Esophagus muscularis mucosa (tissue), 4 donors: ENCODE measurements at places on chromosomes 4 and X.

- no peak for DNase-seq
Measured at GRCh38 chrX:13077168-13077567, 32.7 kb upstream of the FAM9C start.

DNA sequence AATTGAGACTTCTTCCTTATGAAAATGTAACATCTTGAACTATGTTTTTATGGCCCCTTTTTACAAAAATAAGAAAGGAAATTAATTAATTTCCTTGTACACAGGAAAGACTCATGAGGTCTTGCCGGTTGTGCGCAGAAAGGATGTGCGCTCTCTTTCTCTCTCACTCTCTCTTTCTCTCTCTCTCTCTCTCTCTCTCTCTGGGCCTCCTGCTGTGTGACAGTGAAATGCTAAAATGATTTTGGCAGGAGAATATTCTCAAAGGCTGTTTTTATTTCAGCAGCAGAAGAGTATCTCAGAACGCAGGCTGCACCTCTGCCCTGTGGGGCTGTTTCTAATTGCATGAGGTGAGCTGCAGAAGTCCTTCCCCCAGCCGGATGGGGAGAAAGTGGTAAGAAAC, 349.0 kb downstream of the MID1IP1 start:
- DNase-seq, result no peak

- DNase-seq, result no peak
Measured at GRCh38 chr4:79294064-79294463, 31.8 kb downstream of the NAA11 start.

DNA sequence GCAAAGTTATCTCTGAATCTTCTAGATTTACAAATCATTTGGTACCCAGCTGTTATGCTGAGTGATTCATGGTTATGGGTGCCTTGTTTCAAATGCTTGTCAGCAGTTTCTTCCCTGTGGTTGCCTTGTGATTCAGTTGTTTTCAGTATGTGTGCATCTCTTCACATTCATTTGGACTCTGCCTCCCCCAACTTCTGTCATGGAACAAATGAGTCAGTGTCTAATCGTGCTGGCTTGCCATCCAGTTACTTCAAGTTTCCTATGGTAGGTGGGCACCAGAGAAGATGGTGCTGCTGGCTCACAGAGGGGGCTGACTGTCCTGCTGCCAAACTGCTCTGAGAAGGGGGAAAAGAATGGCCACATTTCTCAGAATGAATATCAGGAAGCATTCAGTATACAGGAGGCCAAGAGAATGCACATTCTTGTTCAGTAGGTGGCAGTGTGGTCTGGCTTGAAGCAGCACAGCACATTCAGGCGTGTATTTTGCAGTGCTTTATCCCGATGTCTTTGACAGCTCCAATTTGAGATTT, 260.9 kb downstream of the GLUD2 start:
- DNase-seq, result no peak

DNA sequence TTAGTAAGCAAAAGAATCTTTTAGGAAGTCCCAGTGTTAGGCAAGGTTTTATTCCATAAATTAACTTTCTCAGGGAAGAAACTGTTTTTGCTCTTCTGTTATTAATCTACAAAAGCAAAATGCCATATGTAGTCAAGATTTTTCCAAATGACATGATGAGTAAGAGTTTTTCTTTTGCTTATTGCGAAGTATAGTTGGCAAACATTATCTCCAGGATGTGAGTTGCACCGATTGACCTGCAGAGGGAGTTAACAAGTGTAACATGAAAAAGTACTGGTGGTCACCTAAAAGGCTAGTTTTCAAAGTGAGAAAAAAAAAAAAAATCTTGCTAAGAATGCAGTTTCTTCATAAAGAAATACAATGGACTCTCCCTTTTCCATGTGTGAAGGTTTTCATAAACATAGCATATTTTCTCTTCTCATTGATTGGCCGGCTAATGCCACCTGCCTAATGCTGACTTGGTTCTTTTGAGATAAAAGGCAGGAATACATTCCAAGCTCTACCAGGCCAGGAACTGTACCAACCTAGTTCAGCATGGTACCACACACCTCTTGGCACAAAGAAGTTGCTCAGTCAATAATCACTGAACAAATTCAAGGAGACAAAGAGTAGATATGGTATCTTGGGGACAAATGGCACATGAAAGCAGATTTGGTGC, 100.2 kb downstream of the LNX1 start:
- no peak for DNase-seq

DNA sequence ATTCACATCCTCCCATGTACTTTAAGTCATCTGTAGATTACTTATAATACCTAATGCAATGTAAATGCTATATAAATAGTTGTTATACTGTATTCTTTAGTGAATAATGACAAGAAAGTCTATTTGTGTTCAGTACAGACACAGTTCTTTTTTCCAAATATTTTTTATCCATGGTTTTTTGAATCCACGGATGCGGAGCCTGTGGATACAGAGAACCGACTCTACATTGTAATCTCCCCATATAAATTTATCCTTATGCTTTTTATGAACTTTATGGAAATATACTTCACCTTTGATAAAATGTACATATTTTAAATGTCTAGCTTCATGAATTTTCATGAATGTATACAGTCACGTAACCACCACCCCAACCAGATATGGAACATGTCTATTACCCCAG, 88.2 kb downstream of the DOCK11 start:
- no peak for DNase-seq

- DNase-seq, result no peak
Measured at GRCh38 chr4:141900856-141901255, 264.5 kb downstream of the IL15 start.

- no peak for DNase-seq
Measured at GRCh38 chr4:76747563-76747962, 150.4 kb downstream of the SOWAHB start.

DNA sequence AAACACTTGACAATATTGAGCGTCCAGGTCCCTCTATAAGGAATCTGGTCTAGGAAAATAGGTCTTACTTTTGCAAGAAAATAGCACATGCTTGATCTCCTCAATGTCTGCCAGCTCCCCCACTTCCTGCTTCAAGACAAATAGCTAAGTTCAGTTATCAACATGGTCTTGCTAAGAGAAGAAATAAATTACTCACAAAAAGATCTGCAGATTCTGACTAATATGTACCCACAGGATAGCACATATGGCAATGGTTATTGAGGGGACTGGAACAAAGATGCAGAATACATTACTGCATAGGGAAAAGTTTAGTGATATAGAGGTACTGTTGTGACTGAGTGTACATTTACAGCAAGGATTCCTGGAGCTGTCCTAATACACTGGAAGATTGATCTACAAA, 457.5 kb upstream of the GRID2 start:
- DNase-seq, result no peak

DNA sequence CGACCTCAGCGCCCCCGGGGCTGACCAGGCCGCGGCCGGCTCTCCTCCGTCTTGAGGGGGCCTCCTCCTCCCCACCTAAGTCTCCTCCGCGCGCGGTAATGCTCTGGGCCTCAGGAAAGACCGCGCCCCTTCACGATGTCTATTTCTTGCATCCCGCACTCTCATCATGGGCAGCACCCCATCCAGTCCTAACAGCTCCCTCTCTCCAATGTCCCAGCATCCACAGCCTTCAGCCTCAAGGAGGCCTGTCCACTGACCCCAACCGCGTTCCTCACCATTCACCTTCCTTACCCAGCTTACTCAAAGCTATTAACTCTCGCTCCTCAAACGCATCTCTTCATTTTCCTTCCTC, 77.5 kb downstream of the MAGED4 start:
- DNase-seq, result no peak

DNA sequence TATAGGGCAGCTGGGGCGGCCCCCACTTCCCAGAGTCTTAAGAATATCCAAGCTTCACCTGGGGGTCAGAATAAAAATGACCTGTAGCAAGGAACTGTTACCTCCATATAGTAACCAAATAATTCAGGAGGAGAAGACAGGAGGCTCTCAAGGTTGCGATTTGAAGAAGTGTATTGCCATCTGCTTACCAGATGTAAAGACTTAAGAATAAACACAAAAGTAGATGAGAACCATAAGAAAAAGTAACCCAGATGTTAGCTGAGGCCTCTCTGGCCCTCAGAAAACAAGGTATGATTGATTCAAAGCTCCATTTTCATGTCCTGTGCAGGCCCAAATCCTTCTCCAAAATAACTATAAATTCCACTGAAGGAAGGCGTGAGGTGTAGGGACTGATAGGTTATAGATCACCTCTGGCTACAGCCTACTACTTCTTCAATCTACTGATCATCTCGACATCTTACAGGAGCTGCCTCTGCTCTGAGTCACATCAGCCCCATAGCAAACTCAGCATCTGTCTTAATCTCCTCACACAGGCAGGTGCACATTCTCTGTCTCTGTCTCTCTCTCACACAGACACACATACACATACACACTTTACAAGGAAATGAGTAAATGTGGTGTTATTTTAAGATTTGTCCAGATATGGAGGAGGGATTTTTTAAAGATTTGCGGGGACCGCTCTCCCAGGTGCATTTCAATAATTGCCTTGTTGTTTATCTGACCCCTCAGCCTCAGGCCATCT, 193.9 kb upstream of the EDNRA start:
- DNase-seq, result no peak

DNA sequence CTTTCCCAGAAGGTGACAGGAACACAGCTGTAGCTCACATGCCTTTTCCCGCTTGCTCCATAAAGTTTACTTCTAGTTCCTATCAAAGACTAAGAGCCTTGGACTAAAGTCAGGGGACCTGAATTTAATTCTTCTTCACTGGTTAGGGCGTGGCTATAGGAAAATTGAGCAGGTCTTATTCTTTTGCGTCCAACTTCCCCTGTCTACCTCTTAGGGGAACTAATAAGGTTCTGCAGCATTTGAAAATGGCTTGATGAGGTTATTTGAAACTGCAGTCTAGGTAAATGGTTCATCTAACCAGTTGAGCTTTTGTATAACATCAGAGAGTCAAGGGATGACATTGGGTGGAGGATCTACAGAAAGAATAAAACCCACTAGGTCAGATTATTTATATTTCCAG, 2.6 kb downstream of the ARHGAP10 start:
- DNase-seq, result no peak

DNA sequence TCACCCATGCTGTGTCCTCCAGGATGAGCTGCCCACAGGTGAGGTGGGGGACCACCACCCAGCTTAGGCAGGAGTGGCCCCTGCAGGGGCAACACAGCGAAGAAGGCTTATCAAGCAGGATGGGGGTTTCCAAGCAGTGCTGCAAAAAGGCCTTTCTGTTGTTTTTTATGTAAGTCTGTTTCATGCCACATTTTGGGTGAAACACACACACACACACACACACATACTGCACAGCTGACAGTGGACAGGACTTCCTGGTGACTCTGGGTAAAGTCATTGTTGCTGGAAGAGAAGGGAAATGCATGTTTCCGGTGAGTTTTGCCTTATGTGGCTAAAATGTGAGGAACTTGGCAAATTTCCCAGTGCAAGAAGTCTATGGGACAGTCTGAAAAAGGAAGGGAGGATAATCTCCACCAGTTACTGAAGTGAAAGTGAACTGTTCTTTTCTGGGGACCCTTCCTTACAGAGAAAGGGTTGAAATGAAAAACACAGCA, 119.2 kb downstream of the IRF2 start:
- DNase-seq, result no peak

DNA sequence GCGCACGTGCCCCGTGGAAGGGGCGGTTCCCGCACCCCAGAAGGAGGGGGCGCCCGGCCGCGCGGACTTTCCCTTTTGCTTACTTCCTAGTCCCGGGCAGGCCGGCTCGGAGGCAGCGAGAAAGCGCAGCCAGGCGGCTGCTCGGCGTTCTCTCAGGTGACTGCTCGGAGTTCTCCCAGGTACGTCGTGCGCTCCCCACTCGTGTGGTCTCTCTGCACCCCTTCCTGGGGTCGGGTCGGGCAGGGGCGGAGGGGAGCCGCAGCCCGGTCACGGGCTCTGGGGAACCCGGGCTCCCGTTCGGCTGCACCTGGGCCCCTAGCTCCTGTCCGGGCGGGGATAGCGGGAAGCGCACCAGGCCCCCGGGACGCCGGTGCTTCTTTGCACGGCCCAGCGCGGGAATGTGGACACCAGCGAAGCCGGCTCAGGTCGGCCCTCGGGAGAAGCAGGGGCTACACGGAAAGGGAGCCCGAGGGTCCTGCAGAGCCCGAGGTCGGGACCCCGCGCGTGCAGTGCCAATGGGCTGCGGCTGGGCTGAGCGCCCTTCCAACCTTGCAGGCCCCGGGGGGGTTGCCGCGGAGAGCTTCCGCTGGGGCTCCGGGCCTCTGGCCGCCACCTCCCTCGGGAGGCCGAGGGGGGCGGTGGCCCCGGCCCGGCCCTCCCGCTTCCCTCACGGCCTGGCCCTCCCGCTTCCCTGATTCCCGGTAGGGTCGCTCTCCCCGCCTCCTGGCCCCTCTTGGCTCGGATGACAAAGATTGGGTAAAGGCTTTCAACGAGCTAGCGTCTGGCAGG, at the start of gene TLR2:
TSS of gene TLR2 (plus strand) at position 99 of the 789 bp plus-strand sequence. CDS start 18,628 bp downstream, outside the sequence.
- no peak for DNase-seq

DNA sequence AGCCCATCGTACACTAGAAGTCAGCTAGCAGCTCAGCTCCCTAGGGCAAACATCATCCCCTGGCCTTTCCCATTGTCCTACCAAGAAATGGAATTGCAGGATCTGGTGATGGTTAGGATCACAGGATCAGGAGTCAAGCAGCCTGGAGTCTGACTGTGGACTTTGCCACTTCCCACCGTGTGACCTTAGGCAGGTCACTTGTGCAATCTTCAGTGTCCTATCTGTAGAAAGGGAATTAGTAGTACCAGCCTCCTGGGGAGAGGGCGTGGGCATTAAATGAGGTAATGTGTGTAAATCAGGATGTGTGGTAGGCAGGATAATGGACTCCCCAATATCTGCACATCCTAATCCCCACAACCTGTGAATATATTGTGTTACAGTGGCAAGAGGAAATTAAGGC, 38.6 kb upstream of the APLN start:
- peak; percentile 26 for DNase-seq

- DNase-seq, result no peak
Measured at GRCh38 chr4:125801373-125801772, 486.6 kb downstream of the FAT4 start.

DNA sequence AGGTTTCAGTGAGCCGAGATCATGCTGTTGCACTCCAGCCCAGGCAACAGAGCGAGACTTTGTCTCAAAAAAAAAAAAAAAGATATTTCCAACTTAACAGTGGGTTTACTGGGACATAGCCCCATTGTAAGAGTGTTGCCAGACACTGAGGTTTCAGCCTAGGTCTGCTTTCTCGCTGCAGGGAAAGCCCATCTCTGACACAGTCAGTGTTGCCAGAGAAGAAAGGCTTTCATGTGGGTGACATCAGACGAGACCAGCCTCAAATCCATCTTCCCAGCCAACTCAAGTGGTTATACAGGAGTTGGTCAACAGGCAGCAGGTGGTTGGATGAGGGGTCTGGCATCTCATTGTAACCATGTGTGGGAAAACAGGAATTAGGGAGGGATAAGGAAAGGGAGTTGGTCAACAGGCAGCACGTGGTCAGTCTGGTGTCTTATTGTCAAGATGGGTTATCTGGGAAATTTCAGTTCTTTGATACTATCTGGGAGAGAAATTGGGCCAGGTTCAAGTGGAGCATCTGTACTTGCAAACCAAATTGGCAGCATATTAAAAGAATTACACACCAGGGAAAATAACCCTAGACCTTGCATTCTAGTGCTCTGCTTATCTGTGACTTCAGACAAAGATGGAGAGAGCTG, 41.1 kb downstream of the NELFA start:
- DNase-seq, result no peak
